Cortex of kidney (tissue), 1 donor: ENCODE measurements at places on chromosomes 4 and X.

DNA sequence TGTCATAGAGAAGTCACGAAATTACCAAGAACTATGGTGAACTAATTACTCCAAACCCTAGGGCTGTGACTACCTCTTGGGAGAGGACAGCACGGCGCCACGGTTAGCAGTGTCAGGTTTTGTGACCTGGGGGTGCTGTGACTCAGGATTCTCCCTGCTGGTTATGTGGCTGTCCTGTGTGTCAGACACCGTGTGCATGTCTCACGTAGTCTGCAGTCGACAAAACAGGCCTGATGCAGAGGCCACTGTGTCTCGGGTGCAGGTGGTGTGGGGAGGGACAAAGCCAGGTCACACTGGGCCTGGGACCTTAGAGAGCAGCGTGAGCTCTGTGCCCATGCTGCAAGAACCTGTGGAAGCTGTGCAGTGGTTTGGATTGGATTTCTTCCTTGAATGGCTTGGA lies 34.1 kb downstream of the TNIP2 start:
- DNase-seq = no peak

DNA sequence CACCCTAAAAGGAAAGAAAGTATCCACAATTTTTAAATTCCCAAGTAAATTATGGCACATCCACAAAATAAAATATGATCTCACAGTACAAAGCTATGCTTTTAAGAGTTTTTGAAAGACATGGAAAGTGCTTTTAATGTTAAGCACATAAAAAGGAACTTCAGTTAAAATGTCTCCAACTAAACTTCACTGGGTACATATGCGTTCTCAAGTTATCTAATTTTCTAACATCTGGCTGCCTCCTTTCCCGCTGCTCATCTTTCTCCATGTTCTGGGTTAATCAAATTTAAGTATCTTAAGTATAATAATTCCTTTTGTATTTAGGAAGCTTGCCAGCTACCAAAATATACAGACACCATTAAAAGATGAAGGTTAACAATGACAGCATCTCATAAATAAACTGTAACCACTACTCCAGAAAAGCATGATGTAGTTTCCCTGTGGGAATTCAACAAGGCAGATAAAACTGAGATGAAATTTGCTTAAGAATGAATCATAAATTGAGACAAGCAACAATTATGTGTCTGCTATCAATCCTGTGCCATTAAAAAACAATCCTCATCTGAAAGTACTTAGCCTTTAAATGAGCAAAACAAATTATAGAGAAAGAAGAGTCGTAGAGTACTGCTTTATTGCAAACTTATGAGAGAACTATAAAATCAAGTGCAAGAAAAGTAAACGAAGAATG lies 25.1 kb downstream of the PRSS12 start:
- DNase-seq = no peak

DNA sequence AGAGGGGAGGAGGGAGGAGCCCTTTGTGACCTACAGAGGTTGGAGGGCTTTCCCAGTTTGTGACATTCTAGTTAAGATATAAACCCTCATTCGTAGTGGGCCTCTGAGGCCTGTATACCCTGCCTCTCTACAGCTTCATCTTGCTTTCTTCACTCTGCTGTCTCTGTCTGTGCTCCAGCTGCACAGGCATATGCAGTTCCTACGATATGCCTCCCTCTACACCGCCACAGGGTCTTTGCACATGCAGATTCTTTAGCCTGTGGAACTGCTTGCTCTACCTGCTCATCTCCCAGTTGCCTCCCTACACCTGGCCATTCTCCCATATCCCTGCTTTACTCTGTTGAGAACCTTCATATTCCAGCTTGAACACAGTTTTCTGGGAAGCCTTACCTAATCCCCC lies 38.1 kb downstream of the SLIT2 start:
- no peak for DNase-seq

GRCh38 chr4:113006632-113007031 lies 42.8 kb upstream of the ANK2 start:
- DNase-seq = no peak

DNA sequence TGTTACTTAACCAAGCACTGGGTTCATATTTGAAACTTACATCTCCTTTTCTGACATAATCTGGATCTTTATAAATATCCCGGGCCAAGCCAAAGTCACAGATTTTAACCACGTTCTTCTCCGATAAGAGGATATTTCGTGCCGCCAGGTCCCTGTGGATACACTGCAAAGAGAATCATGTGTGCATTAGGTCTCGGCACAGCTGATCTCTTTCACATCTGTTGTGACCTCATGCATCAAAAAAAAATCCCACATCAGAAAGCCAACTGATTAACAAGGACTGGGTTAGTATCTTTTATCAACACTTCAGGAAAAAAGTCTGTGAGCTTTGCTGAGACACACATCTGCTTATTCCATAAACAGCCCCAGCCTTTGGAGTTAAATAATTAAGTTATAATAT lies 35.5 kb downstream of the KDR start:
- DNase-seq = no peak

DNA sequence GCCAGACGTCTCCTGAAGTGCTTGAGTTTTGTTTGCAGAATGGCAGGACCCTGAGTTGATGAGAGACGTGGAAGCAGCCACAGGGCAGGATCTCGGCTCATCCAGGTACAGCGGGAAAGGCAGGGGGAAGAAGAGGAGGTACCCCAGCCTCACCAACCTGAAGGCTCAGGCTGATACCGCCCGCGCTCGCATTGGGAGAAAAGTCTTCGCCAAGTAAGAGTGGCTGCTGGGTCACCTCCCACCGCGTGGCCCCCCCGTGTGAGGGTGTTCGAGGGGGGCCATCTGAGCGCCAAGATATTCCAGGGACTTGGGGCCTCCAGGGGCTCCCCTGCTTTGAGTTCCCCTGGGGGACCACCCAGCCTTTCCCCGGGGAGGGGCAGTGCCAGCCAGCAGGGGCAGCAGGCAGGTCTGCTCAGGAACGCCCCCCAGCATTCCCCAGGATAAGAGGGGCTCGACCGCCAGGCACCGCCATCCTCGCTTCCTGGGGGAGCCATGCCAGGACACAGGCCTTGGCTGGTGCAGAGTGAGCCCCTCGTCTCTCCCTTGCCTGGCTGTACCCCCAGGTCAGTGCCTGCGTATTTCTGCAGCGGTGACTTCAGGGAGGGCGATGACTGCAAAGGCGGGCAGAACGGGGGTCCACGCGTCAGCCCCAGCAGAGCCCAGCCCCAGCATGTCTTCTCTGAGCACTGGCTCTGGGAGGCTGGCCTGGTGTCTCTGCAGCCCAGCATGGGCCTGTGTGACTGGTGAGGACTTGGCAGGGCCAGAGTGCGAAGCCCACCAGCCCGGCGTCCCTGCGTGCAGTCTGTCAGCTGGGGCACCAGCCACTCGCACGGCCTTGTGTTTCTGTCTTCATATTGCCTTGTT lies 22.3 kb downstream of the NKX1-1 start:
- DNase-seq = no peak

GRCh38 chrX:17441965-17442364 lies 67.0 kb downstream of the NHS start:
- DNase-seq = no peak

- DNase-seq = no peak
Measured at GRCh38 chr4:140047017-140047640, 106.9 kb downstream of the MAML3 start.

- DNase-seq = no peak
Measured at GRCh38 chr4:127181001-127181400, 451.8 kb upstream of the INTU start.

DNA sequence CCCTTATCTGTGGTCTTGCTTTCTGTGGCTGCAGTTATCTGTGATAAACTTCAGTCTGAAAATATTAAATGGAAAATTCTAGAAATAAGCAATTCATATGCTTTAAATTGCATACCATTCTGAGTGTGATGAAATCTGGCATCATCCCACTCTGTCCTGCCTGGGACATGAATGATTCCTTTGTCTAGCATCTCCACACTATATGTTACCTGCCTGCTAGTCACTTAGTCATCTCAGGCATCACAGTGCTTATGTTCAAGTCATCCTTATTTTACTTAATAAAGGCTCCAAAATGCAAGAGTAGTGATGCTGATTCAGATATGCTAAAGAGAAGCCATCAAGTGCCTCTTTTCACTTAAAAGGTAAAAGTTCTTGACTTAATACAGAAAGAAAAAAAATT lies 14.3 kb upstream of the RAB9B start:
- DNase-seq = no peak

GRCh38 chrX:130330706-130331105 lies 9.0 kb upstream of the SLC25A14 start:
- no peak for DNase-seq

- no peak for DNase-seq
Measured at GRCh38 chrX:121641560-121641959, 594.1 kb downstream of the GLUD2 start.

DNA sequence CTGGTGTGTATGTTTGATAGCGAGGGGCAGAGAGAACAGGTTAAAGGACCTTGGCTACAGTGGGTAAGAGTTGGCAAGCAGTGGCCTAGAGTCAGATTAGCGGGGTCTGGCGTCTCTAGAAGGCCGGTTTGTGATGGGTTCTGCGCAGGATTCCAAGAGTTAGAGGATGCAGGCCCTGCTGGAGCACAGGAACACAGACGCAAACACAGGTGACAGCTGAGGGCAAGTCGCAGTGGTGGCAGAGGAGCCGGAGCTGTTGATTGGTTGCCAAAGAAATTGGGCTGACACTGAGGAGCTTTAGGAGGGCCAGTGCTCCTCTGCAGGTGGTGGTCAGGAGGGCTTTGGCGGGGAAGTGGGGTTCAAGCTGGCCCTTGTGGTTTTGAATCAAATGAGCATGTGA lies 3.8 kb downstream of the TADA2B start:
- DNase-seq = no peak

GRCh38 chr4:8437281-8437680 lies 3.2 kb downstream of the ACOX3 start:
- DNase-seq = no peak

DNA sequence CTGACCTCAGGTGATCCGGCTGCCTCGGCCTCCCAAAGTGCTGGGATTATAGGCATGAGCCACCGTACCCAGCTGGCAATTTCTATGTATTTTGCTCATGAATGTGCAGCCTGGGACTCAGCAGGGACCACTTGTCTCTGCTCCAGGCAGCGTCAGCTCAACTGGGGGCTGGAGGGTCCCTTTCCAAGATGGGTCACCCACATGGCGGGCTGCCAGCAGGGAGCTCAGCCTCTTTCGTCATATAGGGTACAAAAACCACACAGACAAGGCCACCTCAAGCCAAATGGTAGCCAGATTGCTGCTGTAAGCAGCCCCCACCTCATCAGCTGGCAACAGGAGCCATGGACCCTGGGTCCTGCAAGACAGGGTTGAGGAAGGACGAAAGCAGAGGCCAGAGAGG lies 2.4 kb upstream of the CLDN24 start:
- DNase-seq = no peak

- no peak for DNase-seq
Measured at GRCh38 chrX:11180571-11180970, 69.4 kb downstream of the HCCS start.
